ENCODE measurements at places on chromosomes 16 and 17.

- no peak for DNase-seq
Observed at GRCh38 chr16:50274326-50275097, 8.2 kb downstream of the ADCY7 start.

- DNase-seq = no peak
Observed at GRCh38 chr17:50212121-50212843, 10.9 kb upstream of the COL1A1 start.

DNA sequence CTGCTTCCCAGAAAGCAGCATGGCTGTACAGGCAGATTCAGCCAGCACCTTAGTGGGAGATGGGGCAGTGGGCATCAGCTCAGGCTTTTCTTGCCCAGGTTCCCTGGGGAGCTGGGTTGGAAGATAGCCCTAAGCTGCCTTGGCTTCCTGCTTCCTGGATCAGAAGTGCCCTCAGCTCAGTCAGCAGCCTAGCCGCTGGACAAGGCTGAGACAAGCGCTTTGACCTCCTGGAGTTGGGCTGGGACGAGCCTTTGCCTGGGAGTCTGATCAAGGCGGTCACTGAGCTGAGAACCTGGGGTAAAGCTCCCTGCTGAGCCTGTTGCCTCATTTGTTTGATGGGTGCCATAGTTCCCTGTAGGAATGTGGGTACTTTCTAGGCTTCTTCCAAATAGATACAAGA is 190.0 kb downstream of the RAB11FIP4 start:
- DNase-seq = peak; percentile 46

- no peak for DNase-seq
Observed at GRCh38 chr16:67294171-67294757, 14.9 kb downstream of the PLEKHG4 start.

- DNase-seq = no peak
Observed at GRCh38 chr17:72234985-72235384, 114.2 kb downstream of the SOX9 start.

- no peak for DNase-seq
Observed at GRCh38 chr17:66507982-66508760, 205.8 kb downstream of the PRKCA start.

DNA sequence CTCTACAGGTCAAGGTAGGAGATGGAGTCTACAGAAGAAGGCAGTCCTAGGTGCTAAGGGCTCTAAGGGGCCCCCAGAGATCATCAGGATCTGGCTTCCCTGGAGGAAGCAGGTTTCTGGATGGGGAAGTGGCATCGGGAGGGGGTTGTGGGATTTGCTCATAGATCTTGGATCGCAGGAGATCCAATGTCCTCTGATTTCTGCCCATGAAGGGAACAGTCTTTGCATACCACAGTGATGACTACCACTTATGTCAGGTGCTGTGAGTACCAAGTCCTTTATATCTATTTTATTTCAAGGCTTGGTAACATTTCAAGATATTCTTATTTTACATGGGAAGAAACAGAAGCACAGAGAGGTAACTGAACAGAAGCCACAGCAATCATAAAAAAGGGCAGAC is 164.0 kb downstream of the RGS9 start:
- no peak for DNase-seq

DNA sequence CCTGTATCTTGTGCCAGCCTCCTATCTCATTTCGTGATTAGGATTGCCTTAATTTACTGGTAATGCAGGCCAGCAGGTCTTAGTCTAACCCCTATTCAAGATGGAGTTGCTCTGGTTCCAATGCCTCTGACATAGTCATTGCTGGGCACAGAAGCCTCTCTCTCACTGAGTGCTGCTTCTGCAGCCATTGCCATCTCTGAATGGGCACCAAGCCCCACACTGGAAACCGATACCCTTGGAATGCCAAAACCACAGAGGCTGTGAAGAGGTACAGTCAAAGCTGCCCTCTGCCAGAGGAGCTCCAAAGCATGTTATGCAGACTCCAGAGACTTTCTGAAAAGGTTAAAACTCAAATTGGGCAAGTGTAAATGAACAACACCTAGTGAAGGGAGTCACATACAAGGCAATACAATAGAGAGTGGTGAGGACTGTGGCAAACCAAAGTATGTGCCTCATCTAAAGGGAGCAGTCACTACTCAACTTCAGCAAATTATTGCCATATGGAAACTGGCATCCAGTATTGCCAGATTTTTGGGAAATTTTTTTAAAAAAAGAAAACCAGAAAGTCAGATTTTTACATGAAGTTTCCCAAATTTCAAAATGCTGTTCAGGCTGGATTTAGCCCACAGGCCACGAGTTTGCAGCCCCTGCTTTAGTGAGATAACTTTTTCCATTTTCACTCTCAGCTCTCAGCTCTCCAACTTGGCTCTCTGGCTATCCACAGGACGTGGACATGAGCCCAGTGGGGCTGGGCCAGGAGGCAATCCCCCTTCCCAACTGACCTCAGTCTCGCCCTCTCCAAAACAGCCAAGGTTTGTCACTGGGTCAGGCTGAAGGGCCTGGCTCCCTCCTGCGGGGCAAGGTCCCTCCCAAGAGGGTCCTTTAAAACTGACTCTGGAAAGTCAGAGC is 2.1 kb upstream of the MMP2 start:
- no peak for DNase-seq

- peak; percentile 31 for DNase-seq
Observed at GRCh38 chr16:3819746-3820724, 60.5 kb downstream of the CREBBP start.

GRCh38 chr16:79185711-79186110 is 414.8 kb downstream of the MAF start:
- no peak for DNase-seq

GRCh38 chr16:80369138-80369958 is 171.4 kb upstream of the DYNLRB2 start:
- DNase-seq = no peak

DNA sequence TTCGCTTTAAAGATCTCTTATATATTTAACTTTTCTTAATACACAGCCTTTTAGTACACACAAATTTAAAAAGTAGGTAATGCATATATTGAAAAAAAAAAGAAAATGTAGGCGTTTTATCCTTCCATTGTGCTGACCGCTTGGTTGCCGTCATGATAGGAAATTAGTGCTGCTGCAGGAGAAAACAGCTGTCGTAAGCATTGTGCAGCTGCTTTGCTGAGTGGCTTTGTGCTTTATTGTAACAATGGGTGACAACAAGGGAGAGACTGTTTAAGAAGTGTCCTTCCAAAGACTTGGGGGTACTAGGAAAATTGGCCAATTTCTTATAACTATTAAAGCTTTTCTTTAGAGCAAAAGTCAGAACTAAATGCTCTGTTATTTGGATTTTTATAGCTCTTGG is 5.0 kb downstream of the HERPUD1 start:
- DNase-seq = no peak

GRCh38 chr17:18910881-18911280 is 41.1 kb upstream of the SLC5A10 start:
- no peak for DNase-seq

GRCh38 chr16:63787014-63787413 is 1334.8 kb downstream of the CDH11 start:
- DNase-seq = no peak

DNA sequence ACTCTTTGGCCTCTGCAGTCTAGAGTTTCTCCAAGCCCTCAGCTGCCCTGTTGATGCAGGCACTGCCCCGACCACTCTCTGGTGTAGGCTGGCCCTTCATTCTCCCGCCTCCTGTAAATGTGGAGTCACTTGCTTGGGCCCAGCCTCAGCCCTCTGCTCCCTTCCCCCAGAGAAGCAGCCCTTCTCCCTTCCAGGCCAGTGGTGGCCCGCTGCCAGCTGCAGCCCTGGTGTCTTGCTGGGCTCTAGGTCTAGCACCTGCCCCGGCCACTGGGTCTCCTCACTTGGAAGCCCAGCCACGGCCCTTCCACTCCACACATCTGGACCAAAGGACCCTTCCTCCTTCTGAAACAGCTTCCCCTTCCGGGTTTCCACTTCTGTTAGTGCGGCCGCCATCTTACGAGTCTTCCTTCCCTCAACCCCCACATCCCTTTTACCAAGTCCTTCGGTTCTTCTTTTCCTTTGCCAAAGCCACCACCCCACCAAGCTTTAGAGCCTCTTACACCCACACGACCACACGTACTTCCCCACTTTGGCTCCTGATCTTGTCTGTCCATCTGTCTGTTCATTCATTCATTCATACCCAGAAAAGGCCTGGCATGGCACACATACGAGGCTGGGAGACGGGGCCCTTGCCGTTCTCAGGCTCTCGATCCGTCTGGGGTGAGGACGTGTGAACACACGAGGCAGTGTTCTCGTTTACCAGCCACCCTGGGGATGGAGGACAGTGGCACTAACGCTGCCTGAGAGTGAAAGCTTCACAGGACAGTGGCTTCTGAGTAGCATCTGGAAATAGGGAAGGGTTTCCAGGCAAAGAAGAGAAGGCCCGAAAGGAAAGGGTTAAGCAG is 68.0 kb downstream of the ABR start:
- no peak for DNase-seq

DNA sequence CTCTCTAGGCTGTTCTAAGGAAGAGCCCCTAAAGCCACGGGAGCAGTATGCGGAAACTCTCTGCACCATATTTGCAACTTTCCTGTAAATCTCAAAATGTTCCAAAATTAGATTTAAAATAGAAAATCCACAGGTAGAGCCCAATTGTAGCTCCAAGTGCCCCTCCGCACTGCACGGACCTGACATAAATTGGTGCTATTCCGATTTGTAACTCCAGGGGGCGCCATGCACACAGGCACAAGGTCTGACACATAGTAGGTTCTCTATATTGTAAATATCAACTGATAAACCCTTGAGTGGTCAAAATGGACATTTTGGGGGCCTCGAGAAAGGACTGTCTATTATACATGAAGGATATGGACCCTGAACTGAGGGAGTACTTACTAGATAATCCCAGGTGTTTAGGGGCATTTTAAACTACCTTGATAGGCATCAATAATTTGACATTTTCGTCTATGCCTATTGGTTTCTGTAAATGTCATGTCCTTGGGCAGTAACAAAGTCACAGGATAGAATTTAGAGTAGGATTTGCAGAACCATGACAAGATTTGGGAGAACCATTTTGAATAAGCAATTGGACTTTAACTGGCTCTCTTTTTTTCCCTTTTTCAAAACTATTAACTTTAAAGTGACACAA is 36.6 kb upstream of the TMEM132E start:
- no peak for DNase-seq

- DNase-seq = no peak
Observed at GRCh38 chr17:21223086-21223485, 9.1 kb upstream of the TMEM11 start.

- DNase-seq = no peak
Observed at GRCh38 chr17:75370286-75370915, 35.1 kb downstream of the GRB2 start.

- no peak for DNase-seq
Observed at GRCh38 chr16:4241258-4241927, 487 bp downstream of the SRL start.

DNA sequence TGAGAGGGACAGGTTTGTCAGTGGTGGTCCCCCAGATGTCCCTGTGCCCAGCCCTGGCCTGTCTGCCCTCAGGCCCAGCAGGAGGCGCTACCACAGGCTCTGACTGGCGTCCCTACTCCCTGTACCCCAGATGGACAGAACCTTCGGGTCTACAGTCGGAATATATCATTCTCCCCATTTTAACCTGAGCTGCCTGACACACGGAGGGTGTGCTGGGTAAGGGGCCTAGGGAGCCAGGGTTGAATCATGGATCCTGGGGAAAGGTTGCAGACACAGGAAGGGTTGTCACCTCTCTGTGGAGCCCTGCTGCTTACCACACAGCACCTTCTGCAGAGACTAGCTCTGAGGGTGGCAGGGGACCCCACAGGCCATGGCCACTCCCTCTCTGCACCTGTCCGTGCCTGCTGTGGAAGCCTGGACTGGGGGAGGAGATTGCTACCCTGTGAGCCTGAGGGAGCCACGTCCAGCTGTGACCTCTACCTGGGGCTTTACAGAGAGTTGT is 162.2 kb upstream of the ZNF267 start:
- no peak for DNase-seq

GRCh38 chr17:62675260-62675659 is 47.8 kb downstream of the MRC2 start:
- DNase-seq = no peak

DNA sequence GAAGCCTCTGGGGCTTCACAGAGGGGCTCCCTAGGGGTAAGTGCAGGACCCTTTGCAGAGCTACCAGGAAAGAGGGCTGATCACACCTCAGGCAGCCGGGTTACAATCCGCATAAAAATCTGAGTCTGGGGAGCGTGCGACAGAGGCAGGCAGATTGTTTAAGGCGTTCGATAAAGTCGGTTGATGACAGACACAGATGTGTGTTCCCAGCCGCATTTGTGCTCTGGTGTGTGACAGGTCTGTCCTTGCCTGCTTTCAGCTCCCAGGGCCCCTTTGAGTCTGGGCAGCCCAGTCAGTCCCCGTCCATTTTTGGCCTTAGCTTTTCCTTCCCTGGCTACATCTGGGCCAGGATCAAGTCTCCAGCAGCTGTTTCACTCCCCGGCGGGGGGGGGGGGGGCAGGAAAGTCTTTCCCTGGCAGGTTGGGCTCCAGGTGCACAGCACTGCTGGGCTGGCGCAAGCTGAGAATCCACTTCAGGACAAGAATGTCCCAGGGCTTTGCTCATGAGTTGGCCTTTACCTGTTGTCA is 1.3 kb upstream of the ZACN start:
- no peak for DNase-seq

GRCh38 chr16:81940781-81941560 is 70.3 kb downstream of the SDR42E1 start:
- no peak for DNase-seq

DNA sequence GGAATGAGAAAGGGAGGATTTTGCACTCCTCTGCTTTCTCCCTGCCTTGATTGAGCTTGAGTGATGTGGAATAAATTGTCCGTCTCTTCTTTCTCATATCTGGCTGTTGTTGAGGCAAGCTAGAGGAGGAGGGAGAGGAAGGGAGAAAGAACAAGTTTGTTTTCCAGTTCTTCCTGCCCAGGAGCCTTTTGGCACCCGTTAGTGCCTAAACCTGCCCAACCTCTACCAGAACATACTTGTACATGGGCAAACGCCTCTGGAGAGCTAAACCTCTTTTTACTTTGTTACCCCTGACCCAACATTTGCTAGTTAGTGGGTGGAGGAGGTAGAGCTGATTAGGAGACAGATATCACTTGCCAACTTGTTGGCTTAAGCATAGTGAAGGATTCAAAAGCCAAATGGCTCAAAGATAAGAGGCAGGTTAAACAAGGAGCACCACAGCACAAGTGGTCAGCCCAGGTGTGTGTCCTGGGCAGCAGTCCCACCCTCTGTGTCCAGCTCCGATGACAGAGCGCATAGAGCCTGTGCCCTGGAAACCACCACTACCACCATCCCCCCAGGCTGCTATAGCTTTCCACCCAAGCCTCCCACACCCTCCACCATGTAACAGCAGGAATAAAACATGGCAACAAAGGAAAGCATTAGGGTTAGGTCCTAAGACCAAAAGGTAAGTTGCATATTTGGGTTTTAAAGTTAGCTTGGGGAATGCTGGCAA is 6.5 kb downstream of the ODF4 start:
- no peak for DNase-seq
